ENCODE measurements at places on chromosomes 3 and 15.

DNA sequence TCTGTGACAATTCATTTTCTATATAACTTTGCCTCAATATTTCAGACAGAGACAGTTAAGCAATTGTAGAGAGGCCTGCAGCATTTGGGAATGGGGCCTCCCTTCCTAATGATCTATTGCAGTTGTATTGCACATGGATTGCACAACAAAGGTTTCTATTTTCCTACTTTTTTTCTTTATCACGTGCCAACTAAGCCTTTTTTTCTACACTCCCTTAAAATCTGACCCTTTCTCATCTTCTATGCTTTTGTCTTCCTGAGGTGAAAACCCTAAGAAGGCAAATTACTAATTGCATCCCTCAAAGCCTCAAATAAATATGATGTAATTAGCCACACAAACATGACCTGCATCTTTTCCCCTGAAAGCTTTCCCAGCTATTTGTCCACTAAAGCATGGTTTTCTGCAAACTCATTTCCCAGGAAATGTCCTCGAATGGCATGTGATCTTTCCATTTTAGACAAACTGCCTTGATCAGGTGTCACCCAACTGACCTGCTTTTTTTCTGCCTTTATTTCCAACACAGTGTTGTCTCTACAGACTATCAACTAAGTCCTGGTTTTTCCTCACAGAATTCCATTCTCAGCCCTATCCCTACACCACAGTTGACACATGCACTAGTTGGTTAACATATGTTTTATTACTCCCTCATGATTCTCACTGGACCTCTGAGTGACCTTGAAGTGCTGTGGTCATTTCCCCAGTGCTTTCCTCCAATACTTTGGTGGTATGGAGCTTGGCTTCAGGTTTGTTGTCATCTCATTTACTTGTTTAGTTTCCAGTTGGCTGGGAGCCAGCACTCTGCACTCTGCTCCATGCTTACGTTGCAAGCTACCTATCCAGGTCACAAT is 31.9 kb upstream of the TSC22D2 start:
- DNase-seq = no peak

DNA sequence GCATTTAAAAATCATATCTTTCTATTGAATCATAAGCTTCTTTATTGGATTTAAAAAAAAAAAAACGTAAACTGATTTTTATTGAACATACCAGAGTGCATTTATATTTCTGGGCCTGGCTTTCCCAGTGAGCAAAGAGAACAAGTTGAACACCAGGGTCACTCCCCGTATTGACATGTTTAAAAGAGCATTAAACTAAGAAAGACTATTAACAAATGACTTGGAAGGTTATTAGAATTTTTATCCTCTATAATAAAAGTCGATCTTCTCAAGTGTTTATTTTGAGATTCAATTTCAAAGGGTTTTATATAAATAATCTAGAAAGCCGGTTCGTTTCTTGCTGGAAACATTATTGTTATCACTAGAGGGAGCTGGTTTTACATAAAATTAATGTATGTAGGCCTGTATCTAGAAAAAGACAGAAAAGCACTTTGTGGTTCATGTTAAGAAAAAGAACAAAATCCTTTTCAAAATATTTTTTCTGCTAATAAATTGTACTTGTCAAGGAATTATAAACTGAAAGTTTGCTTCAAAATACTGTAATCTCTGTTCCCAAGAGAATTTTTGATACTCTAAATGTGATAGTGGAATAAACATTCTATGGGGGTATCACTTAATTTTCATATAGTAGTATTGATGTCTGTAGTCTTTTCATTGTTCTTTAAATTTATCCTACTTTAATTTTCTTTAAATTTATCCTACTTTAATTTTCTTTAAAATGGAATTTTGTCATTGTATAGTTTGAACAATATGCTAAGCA is 321.8 kb upstream of the MME start:
- no peak for DNase-seq

- DNase-seq = no peak
These were observed 79.2 kb downstream of the TMEM108 start for GRCh38 chr3:133117342-133117741.

DNA sequence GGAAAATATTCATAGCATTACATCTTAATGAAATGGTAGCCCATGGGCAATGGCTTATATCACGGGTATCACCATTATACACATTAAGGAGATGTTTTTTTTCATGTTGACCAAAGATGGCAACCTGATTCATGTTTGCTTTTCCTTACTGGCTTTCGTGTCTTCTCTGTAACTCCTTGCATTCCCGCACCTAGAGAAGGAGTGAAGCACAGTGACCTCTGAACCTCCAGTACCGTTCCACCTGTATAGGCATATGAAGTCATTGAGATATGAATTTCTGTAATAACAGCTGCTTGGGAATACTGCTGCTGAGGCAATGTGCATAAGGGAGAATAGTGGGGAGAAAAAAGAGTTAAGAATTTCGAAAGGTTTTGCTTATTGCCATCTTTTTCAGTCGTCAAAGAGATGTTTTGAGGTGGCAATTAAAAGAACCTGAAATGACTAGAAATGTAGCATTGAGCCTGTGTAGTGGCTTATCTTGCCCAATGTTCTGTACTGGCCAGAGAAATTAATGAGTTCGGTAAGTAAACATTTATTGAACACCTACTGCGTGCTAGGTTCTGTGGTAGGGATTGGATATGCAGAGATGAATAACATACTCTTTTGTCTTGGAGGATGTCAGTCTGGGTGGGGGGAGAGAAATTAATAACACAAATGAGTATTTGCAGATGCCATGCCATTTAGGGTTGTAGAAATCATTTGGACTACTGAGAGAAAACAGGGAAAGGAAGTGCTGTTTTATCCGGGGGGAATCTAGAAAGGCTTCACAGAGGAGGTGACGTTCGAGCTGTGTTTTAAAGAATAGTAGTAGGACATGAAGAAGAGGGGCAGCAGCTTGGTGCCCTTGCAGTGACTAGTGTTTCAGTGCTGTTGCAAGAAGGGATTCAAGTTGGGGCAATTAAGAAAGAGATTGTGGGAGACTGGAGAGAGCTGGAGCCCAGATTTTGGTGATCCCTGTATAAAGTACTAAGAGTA is 2.5 kb downstream of the FEM1B start:
- no peak for DNase-seq

GRCh38 chr3:41872157-41872556 is 89.7 kb downstream of the ULK4 start:
- DNase-seq = no peak

DNA sequence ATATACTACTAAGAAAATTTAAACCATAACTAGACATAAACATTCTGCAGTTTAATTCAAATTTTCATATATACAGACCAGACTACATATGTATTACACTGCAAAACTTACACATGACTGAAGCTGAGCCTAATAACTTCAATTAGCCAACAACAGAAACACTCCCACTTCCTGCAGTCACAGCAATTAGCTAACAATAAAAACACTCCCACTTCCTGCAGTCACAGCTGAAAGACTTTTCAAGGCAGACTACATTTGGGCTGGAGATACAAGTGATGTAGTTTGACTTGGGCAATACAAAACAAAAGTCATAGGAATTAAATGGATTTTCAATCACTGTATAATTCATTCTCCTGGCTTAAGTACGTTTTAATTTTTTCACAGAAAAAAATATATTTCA is 10.3 kb downstream of the TM2D3 start:
- DNase-seq = no peak

- no peak for DNase-seq
These were observed 91.7 kb downstream of the PIK3R4 start for GRCh38 chr3:130654921-130655320.

DNA sequence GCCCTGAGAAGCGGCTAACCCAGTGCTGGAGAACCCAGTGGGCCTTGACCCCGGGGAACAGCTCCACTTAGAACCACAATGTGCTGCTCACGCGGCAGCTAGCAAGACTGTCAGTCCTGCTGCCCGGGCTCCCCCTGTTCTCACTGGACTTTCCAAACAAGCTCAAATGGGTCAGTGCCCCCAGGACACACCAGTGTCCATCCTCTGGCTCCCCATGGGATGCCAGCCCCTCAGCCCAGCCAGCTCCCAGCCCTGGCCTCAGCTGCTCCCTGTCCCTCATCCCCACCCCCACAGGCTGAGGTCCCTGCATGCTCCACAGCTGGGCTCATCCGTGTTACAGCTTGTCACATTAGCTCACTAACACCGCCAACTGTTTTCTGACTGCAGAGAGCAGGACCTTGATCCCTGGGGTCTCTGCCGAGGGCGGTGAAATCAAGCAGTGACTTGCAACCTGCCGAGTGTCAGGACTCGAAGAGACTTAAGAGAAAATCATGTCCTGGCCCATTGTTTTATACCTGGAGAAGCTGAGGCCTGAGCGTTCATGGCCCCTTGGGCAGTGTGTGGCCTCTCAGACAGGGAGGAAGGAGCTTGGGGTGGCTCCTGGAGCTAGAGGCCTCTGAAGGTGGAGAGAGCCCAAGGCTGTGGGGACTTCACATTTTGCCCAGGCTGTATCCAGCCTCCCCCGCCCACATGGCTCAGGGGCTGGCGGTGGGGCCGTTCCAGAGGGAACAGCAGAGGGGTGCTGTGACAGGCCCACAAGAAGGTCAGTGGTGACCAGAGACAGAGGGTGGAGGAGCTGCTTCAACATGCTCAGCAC is 157.5 kb downstream of the MEGF11 start:
- DNase-seq = no peak

GRCh38 chr3:39408493-39409372 is 2.2 kb downstream of the RPSA start:
- no peak for DNase-seq

- DNase-seq = no peak
These were observed 586.9 kb upstream of the DPPA4 start for GRCh38 chr3:109924196-109924595.

DNA sequence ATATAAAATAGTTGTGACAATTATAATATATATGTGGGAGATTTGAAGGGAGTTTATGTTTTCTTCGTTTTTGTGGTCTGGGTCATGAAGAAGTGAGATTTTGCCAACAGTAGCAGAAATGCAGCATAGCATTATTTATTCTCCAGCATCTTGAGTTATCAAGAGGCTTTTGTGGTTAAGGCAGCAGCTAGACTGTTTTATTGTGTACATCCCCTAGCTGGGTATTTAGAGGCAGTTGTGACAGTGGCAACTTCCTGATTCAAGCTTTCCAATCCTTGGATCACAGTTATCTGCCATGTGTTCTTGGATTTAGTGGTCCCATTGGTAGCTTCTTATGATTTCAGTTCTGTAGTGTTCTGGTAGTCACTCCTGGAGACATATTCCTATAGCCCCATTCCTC is 29.0 kb downstream of the ARIH1 start:
- DNase-seq = no peak

GRCh38 chr3:147729641-147730040 is 320.5 kb downstream of the ZIC1 start:
- no peak for DNase-seq

DNA sequence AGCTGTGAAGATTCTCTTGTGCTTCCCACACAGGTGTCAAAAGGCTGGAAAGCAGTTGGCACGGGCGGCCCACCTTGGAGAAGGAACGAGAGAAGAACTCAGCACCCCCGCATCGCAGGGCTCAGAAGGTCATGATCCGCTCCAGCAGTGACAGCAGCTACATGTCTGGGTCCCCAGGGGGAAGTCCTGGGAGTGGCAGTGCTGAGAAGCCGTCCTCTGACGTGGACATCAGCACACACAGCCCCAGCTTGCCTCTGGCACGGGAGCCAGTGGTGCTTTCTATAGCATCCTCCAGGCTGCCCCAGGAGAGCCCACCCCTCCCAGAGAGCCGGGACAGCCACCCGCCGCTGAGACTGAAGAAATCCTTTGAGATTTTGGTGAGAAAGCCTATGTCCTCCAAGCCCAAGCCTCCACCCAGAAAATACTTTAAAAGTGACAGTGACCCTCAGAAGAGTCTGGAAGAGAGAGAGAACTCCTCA is 31.4 kb downstream of the STARD5 start:
- no peak for DNase-seq

- DNase-seq = no peak
These were observed 137.6 kb upstream of the ZNF385D start for GRCh38 chr3:21888656-21889055.

GRCh38 chr3:35486295-35486694 is 153.0 kb upstream of the ARPP21 start:
- DNase-seq = no peak
